ENCODE measurements at places on chromosomes 2 and 18.

DNA sequence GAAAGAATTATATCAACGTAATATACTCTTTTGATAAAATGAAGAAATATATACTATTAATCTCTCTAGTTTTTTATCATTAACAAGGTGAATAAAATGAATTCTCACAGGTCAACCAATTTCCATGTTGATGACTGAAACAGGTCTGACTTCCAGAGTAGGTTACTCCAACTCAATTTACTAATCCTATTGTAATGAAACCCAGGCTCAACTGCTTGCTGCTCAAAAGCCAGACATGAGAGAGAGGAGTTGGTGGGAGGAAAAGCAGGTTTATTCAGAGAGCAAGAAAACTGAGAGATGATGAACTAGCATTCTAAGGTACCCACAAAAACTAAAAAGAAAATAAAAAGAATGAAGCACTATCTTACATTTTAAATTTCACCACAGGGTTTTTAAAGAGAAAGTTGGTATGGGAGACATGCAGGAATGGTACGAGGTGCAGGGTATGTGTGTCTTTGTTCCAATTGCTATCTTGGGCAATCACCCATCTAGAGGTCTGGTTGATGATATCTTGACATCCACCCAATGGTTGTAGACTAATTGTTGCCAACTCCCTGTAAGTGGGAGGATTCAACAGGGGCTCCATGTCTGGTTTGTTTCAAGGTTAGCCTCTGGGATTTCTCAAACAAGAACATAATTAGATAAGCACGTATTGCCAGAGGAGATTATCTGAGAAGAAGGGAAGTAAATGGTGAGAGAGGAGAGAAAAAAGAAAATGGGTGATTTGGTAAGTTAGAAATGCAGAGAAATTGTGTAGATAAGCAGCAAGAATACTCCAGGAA is 471.4 kb upstream of the REG3G start:
- no peak for DNase-seq

GRCh38 chr2:238956676-238957075 is 108.8 kb downstream of the TWIST2 start:
- DNase-seq, result no peak

- DNase-seq, result no peak
These were observed 166.0 kb upstream of the DSEL start for GRCh38 chr18:67682516-67682915.

DNA sequence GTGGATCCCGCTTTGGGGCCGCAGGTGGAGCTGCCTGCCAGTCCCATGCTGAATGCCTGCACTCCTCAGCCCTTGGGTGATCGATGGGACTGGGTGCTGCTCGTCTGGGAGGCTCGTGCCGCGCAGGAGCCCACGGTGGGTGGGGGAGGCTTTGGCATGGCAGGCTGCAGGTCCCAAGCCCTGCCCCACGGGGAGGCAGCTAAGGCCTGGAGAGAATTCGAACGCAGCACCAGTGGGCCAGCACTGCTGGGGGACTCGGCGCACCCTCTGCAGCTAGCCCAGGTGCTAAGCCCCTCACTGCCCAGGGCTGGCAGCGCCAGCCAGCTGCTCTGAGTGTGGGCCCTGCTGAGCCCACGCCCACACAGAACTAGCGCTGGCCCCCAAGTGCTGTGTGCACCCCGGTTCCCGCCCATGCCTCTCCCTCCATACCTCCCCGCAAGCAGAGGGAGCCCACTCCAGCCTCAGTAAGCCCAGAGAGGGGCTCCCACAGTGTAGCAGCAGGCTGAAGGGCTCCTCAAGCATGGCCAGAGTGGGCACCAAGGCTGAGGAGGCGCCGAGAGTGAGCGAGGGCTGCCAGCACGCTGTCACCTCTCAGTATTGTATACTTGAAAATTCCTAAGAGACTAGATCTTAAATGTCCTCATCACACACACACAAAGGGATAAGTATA is 1654.2 kb upstream of the SLC39A10 start:
- no peak for DNase-seq

DNA sequence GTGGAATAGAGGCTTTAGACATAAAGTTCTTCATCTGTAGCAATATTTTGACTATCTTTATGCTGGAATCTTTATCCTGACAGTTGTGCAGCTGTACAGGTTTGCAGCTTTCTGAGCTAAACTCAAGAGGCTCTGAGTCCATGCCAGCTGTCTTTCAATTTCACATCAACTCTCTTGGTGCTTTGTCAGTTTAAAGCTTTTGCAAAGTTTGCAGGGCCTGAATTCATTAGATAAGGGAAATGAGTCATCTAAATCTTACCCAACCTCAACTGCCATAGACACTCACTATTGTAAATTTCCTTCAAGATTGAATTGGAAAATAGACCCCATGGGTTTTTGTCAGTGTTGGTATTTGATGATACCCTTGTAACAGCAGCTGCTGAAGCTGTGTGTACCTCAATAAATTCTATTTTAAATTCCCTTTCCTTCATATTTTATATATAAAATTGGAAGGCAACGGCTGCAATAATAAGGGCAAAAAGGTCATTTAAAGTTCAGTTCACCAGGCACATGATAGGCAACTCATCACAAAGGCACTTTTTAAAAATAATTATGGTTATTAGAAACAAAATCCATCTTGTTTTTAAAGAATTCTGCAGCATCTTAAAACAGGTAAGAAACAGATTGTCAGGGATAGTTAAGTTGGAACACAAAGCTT is 169.9 kb upstream of the SLC39A10 start:
- DNase-seq, result no peak

DNA sequence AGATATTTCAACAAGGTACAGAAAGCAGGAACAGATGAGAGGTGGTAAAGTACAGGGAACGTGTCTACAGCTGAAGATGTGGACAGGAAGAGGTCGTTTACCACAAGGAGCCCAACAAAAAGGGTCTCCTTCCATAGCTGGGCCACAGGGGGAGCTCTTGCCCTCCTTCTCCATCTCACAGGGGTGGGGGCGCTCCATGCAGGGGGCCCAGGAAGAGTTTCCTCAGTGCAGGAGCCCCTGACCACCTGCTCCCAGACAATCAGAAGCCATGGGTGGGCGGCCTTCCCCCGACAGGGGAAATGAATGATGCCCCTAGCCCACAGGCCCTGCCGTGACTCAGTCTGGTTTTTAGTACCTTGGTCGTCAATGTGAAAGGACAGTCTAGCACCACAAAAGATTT is 163.6 kb upstream of the ZNF516 start:
- no peak for DNase-seq

DNA sequence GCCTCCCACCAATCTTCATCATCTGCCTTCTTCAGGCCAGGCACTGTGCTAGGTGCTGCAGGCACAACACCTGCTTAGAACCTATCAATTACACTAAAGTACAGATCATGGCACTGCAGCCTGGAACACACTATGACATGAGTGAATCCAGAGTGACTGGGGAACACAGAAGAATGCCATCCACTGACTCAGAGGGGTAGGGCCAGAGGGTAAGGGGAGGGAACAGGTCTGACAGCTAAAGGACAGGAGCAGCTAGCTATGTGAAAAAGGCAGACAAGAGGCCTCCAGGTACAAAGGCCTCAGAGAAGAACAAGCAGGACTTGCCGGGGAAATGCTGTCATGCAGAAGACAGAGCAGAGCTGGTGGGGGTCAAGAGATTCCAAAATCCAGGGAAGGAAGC is 53.3 kb upstream of the ACAA2 start:
- no peak for DNase-seq

DNA sequence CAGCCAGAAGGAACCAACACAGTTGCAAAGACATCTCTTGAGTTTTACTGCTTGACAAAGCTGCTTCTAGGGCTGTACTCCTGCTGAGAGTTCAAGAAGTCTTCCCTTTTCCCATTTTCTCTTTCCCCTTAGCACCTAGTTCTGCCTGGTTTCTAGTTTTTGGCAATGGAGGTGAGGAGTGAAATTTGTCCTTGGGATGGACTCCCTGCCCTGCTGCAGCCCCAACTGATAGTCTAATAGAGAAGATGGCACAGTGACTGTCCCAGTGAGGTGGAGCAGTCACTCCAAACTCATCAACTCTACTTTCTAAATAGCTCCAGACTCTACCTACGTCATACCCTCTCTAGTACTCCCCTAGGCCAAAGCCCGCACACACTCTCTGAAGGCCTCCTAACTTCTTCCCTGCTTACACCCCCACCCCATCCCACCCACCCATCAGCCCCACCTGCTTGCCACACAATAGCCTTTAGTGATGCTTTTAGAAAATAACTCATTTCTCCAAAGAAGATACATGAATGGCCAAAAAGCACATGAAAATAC is 164.4 kb downstream of the DDX1 start:
- DNase-seq, result no peak

- no peak for DNase-seq
These were observed 3.2 kb upstream of the ENOSF1 start for GRCh38 chr18:715626-716025.

- DNase-seq, result no peak
These were observed 23.5 kb downstream of the ELP2 start for GRCh38 chr18:36153203-36153602.

- no peak for DNase-seq
These were observed 7.2 kb downstream of the SLC30A3 start for GRCh38 chr2:27255660-27256059.

GRCh38 chr2:237662671-237663093 is 35.3 kb downstream of the LRRFIP1 start:
- peak; percentile 24 for DNase-seq

DNA sequence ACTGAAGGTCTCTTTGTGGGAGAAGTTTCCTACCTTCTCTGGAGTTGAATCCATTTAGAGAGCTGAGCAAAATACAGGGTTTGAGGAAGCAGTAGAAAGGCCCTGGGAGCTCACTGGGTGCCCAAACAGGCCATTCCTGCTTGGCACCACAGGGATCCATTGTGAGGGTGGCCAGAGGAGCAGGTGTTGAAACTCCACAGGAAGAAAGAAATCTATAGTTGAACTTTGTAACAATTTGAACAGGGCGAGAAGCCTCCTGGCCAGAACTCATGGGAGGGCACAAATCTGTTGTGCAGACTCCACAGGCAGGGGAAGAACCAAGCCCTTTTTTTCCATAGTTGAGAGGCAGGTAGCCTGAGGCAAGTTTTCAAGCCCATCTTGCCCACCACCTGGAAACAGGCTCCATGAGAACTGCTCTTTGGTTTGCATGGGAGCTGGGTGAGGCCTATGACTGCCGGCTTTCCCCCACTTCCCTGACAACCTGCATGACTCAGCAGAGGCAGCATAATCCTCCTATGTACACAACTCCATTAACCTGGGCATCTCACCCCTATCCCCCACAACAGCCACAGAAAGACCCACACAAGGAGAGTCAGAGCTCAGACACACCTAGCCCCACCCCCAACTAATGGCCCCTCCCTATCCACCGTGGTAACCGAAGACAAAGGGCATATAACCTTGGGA is 1053.0 kb downstream of the TSN start:
- DNase-seq, result no peak

GRCh38 chr2:221680548-221680947 is 108.4 kb upstream of the EPHA4 start:
- DNase-seq, result no peak

- no peak for DNase-seq
These were observed 237.3 kb downstream of the PID1 start for GRCh38 chr2:229033816-229034215.

- DNase-seq, result no peak
These were observed 821.2 kb upstream of the ID2 start for GRCh38 chr2:7860693-7861092.
